CD4-positive, alpha-beta T cell treated with Interleukin-17A for 4 hours (primary cell): ENCODE measurements at places on chromosomes 13 and 19.
A peak's percentile ranks its signal among the peaks of the same experiment; 100 is the strongest.

DNA sequence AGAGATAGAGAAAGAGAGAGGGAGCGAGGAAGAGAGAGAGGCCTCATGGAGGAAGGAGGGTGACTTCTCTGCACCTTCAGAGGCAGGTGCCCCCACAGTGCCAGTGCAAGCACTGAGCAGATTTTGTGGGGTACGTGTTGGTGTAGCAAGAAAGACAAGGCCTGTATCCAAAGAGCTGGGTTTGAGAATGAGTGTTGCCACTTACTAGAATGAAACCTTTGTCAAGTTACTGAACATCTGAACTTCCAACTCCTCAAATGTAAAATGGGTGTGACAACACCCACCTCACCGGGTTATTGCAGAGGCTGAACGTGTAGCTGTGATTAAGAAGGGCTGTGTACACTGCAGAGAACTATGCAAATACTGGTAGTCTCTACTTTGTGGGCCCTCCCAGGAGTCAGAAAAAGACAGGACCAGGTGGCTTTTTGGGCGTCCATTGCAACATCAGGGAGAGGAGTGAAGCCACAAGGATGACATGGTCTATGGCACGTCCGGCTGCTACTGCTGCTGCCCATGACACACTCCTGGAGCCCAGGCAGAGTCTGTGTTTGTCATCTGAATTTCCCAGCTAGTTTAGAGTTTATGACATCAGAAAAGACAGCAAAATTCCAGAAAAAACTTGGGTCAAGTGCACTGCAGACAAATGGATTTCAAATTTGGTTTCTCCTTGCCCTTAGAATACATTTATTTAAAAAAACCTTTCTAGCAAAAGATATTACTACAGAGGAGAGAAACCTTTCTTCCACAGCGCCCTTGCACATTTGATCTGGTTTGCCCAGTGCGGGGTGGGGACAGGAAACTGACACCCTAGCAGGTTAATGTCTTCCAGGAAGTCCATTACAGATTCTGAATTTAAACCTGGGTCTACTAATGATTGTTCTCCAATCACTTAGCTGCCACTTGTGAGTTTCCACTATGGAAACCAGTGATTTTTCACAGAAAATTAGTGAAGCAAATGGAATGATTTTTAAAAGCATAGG lies 54.0 kb upstream of the ATP12A start:
- peak; percentile 57 for DNase-seq

DNA sequence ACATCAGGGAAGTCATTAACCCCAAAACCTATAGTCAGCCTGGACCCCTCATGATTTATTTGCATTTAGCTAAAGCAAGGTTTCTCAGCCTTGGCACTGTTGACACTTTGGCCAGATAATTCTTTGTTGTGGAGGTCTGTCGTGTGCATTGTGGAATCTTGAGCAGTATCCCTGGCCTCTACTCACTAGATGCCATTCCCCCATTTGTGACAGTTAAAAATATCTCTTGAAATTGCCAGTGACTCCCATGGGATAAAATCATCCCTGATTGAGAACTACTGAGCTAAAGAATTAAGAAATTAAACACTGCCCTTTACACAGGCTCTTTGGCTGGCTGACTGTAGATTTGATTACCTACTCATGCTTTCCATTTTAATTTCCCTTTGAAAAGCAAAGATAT lies 102.7 kb downstream of the LMO7 start:
- no peak for DNase-seq

DNA sequence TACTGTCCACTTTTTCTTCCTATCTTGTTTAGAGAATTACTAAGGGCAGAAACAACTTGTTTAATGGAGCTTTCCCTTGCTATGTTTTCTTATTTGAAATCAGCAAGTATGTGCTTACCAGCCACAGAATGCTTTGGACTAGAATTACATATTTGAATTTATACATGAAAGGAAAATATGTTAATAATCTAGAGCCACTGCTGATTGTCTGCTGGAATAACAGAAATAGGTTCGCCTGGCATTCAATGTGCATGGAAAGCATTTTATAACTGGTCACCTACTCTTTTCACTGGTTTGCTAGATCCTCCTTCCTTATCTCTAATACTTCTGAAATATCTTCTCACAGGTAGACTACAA lies 8.0 kb downstream of the EFNB2 start:
- no peak for DNase-seq

GRCh38 chr13:66489586-66489985 lies 740.5 kb downstream of the PCDH9 start:
- no peak for DNase-seq

GRCh38 chr13:109146912-109147647 lies 517.7 kb downstream of the MYO16 start:
- no peak for DNase-seq

GRCh38 chr19:19434483-19435045 lies 29.1 kb downstream of the GATAD2A start:
- no peak for DNase-seq

GRCh38 chr19:27751044-27751391 lies 1461.9 kb downstream of the UQCRFS1 start:
- DNase-seq: no peak

DNA sequence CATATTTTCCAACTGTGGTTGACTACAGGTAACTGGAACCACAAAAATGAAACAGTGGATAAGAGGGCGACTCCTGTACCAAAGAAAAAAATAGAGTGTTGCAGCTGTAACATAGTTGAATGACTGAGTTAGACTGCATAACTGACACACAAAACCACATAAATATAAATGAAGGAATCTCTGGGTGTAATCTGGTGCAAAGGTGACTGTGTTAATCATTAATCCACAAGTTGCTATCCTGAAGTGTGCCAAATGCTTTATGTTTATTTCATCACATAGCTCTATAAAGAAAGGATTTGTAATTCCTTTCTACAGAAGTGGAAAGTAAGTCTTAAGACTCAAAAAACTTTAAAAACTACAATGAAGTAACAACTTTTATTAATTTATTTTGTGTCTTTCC lies 6.0 kb upstream of the GJB2 start:
- no peak for DNase-seq

GRCh38 chr13:39870197-39870747 lies 214.8 kb downstream of the COG6 start:
- no peak for DNase-seq

- DNase-seq: no peak
These were observed 7.8 kb upstream of the OLFM4 start for GRCh38 chr13:53020764-53021335.

GRCh38 chr13:77333594-77333993 lies 6.7 kb upstream of the MYCBP2 start:
- DNase-seq: no peak

DNA sequence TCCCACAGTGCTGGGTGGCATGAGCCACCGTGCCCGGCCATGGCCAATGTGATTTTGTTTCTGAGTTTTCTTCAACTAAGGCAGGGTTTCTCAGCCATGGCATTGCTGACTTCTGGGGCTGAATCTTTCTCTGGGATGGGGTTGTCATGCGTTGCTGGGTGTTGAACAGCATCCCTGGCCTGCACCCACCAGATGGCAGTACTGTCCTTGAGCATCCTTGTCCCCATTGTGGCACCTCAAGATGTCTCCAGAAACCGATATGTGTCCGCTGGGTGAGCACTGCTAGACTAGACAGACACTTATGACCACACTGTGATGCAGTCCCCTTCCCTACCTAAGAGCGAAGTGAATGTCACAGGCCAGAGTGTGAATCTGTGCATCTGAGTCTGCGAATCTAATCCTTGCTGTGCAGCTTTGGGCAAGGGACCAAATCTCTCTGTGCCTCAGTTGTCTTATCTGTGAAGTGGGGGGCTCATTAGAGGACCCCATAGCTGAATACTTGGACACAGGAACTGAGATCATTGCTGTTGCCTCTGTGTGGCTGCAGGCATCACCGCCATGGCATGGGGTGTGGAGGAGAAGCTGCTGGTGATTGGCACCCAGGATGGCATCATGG lies 50.3 kb upstream of the SIN3B start:
- DNase-seq: peak; percentile 41

GRCh38 chr13:26680123-26680450 lies 80.5 kb downstream of the GPR12 start:
- DNase-seq: no peak

- DNase-seq: no peak
These were observed 2.6 kb upstream of the ZNF175 start for GRCh38 chr19:51568456-51568855.

GRCh38 chr19:10601999-10602329 lies 14.9 kb upstream of the AP1M2 start:
- no peak for DNase-seq

DNA sequence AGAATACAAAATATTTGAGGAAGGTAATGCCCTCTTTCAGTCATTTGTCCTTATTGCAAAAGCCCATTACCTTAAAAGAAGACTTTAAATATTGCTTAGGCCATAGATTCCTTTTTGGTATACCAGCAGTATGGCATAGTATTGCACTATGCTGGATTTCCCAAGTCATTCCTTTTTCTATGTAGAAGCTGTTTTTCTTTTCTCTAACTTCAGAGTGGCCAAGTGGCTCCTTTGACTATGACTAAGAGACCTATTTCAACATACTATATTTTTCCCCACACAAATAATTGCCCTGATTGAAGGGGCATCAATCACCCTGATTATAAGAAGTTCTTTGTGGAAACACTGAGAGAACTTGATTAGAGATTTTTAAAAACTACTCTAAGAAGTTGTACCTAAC lies 68.6 kb downstream of the UFM1 start:
- no peak for DNase-seq

DNA sequence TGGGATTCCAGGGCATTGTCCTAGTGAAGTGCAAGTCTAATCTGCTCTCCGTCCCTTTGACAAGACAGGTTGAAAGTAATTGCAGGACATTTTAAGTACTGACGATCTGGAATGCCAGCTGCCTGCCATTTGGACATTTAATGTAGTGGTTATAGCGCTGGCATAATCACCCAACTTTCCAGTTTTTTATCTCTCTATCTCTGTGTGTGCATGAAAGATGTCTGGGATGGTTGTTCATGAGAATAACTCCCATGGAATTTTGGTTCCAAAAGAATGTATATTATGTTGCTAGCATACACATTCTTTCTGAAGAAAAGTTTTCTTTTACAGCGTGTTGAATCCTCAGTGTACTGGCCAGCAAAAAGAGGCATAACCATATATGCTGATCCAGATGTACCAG lies 53.6 kb downstream of the TDRD12 start:
- no peak for DNase-seq

- DNase-seq: no peak
These were observed 16.3 kb upstream of the KIR3DL3 start for GRCh38 chr19:54707962-54708361.

DNA sequence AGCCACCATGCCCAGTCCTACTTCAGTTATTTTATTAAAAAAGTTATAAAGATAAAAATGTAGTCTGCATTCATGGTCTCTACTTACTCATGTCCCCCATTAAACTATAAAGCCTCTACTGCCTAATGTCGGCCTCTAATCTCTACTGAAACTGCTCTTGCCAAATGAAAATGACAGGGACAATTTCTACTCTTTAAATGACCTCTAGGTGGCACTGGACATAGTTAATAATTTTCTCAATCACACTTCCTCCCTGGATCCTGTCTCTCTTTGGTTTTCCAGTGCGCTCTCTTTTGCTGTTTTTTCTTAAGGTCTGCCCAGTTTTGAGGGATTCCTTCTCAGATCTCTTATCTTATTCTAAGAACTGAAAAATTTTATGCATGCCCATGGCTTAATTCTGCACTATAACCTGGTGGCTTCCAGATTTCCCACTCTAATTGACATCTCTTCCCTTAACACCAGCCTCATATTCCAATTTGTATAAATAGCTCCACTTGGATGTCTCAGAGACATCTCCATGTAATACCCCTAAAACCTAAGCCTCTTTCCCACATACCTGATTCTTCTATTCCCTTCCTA lies 54.3 kb downstream of the MTMR6 start:
- DNase-seq: no peak

DNA sequence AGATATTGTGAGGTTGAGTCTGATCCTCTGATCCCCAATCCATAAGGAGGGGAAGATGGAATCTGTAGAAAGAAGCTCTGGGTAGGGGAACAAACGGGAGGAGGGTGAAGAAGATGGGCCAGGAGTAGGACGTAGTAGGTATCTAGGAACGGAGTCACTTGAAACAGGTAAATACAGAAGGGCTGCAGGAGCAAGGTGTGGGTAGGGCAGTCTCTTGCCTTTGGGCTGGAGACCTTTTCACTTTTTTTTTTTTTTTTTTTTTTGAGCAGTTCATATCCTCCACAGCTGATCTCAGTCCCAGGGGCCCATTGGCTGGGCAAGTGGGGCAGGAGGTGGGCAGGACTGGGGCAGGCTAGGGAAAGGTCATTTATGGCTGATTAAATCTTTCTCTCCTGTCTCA lies 1.5 kb downstream of the BCKDHA start:
- no peak for DNase-seq

DNA sequence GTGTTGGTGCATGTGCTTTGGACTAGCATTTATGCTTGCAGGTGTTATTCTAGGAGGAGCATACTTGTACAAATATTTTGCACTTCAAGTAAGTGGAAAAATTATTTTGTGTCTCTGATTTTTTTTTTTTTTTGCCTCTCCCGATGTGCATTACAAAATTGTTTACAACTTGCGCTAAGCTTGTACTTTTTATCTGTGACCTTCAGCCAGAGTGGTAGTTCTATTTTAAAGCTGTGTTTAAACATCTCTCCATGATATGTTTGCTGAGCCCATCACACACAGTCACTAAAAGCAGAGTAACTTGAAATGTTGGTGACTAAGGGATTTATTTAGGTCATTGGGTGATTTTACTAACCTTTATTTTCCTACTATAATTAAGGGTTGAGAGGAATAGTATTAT lies 20.8 kb downstream of the ITM2B start:
- no peak for DNase-seq

GRCh38 chr19:45693106-45693788 lies 781 bp downstream of the QPCTL start:
- DNase-seq: peak; percentile 83

DNA sequence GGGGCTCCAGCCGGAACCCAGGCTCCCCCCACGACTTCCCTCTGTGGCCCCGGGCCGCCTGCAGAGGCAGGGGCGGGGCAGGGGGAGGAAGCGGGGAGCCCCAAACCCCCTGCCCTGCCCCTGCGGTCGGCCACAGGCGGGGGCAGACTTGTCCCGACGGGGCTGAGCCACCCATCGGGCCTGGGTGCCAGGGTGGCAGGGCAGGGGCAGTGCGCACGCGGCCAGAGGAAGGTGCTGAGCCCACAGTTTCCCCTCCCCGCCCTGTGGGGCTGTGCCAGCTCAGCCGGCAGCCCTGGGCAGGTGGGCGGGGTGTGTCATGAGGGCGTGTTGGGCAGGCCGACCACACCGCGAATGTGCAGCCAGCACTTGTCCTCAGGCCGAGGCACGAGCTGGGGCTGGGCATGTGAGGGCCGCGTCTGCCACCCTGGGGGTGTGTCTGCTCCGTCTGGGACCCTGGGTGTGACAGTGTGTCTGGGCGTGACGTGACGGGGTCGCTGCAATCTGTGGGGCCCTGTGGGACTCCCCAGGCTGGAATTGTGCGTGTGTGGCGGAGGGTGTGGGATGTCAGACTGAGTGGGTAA lies 17.7 kb downstream of the CCDC97 start:
- peak; percentile 83 for DNase-seq

DNA sequence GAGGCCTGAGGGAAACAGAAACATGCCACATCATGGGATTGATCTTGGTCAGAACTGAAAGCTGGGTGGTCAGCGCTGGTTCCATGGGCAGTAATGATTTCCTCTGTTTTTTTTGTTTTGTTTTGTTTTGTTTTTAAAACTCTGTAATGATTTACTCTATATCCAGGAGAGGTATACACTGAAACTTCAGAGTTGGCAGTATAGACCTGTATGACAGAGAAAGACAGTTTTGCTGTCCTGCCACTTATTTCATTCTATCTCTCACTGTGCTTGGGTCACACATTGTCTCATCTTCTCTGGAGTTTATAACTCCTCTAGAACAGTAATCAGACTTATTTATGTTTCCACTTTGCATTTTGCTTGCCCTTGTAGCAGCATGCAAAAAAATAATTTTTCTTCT lies 105.1 kb upstream of the SLITRK1 start:
- no peak for DNase-seq

GRCh38 chr19:32178956-32179355 lies 166.5 kb upstream of the ZNF507 start:
- DNase-seq: no peak
